Stimulated activated CD4-positive, alpha-beta T cell treated with anti-CD3 and anti-CD28 coated beads, Interleukin-15, amount 100 ng/mL, for 1 hour (primary cell): ENCODE measurements at places on chromosomes 7 and 10.

GRCh38 chr7:134874407-134874806, 95.0 kb downstream of the CALD1 start:
- DNase-seq = no peak

- no peak for DNase-seq
Observed at GRCh38 chr10:27822301-27822700, 76.7 kb upstream of the MKX start.

DNA sequence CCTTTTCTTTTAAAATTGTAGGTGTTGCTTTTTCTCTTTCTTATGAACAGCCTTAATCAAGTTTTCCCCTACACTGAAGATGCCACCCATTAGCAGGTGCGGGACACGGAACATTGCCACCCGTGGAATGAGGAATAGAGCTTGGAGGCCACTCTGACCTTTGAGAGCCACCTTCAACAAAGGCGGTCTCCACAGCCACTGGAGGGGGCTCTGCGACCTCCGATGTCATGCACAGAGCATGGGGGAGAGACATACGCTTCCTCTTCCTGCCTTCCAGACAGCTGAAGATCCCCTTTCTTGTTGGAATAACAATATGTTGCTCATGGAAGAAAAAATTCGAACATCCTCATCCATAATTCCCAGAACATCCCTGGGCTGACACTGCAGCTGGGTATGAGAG, 39.1 kb downstream of the ADARB2 start:
- DNase-seq = no peak

GRCh38 chr7:83210479-83210878, 47.8 kb upstream of the PCLO start:
- no peak for DNase-seq

DNA sequence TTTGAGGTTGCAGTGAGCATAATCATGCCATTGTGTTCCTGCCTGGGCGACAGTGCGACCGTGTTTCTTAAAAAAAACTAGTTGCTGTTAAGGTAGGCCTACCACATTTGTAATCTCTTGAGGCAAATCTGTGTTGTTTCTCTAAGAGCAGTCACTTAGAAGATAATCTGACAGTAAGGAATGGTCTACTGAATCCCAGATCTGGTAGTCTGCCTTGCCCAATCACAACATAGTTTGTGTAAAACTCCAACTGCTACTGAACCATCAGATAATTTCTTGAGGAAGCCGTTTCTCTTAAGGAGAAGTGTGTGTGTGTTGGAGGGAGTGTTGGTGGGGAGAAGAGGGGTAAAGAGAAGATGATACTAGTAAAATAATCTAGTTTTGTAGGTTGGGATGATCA, 5.0 kb downstream of the NRF1 start:
- no peak for DNase-seq

- no peak for DNase-seq
Observed at GRCh38 chr10:125662584-125662983, 20.4 kb downstream of the TEX36 start.

DNA sequence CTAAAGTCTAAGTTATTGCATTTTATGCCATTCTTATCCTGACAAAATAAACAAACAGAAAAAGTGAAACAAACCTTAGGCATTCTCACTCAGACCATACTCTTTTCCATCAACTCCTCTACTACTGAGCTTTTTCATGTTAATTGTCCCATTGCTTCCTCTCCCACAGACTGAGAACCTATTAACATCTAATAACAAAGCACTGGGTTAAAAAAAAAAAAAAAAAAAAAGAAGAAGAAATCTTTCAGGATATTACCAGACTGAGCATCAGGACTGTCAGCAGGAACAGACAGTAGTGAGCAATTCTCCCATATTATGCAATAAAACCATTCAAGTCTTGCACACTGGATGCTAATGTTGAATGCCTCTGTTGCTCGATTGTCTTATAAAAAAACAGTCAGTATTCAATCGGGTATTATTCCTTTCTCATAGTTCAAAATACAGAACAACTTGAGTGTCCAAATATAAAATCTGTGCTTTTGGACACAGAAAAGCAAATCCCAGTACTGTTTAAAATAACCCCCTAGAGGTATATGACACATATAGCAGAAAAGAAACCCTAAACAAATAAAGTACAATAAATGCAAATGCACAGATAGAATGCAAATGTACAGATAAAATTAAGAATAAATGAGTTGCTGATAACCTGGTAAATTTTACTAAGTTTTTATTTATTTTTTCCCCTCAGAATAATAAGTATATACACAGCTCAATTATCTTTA, 531.3 kb upstream of the LRRTM3 start:
- no peak for DNase-seq

- DNase-seq = no peak
Observed at GRCh38 chr7:90173127-90173844, 19.0 kb downstream of the STEAP1 start.

DNA sequence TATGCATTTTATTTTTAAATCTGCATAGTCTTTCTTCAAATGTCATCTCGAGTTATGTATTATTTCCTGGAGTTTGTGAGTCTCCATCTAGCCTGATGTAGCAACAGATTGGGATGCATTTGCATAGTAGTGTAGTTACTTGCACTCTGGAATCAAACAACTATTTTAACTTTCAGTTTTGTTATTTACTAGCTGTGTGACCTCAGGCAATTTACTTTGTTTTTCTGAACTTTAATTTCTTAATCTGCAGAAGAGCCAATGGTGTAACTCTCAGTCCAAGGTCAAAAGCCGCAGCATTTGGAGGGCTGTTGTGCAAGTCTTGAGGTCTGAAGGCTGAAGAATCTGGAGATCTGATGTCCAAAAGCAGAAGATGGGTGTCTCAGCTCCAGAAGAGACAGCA, 175.8 kb upstream of the SORCS1 start:
- no peak for DNase-seq

DNA sequence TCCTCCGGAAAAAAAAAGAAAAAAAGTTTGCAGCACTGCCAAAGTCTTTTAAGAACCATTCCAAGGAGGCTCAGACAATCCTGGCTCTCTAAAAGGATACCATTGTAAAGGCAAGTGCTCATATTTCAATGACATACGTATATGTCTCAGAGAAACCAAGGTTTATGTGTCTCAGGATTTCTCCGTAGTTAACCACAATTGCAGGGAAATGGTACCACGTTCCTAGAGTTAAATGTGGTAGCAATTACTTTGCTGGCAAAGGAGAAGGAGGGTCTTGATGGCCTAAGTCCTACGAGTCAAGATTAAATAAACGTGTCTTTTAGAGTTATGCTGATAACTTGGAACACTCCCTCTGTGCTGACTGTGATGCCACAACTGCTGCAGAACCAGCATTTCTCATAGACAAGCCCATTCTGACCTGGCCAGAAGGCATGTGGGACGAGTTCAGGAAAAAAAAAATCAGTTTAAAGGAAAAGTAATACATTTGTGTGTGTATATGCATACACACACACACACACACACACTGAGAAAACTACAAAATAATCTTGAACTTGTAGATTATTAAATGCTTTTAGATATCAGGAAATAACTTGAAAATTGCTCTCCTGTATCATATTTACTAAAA, 245.9 kb downstream of the FGFR2 start:
- no peak for DNase-seq

DNA sequence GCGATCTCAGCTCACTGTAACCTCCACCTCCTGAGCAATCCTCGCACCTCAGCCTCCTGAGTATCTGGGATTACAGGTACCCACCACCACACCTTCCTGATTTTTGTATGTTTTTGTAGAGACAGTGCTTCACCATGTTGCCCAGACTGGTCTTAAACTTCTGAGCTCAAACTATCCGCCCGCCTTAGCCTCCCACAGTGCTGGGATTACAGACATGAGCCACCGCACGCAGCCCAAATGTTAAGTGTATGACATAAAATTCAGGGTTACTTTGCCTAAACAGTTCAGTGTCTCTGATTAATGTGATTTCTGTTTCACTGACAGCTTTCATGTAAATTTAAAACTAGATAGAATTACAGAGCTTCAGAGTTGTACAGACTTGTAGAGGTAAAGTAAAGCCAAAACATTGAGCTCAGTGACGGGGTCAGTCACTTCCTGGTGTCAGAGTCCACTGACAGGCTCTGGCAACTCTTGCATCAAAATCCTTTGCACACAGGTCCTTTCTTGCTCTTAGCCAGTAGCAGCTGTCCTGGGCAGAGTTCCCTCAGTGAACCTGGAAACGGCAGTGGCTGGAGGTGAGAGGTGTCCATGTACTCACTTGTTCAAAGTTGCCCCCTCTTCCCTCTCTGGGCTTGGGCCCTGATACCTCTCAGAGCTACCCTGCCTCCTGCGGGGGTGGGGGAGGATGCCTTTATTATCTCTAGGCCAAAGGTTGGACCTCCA, 33.7 kb downstream of the MGMT start:
- no peak for DNase-seq

DNA sequence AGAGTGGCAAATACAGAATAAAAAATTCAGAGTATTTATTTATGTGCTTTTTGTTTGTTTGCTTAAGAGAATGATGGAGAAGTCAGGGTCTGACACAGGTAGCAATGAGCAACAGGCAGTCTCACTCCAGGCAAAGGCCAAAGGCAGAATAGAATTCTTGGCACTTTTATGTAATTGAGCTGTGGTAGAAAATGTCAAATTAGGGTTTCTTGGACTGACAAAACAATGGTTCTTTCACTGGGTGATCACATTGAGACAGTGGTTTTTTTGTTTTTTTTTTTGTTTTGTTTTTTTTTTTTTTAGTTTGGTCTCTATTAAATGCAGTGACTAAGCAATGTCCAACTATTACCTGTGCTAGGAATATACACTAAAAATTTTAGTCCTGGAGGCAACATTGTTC, 27.4 kb downstream of the POM121L12 start:
- no peak for DNase-seq

DNA sequence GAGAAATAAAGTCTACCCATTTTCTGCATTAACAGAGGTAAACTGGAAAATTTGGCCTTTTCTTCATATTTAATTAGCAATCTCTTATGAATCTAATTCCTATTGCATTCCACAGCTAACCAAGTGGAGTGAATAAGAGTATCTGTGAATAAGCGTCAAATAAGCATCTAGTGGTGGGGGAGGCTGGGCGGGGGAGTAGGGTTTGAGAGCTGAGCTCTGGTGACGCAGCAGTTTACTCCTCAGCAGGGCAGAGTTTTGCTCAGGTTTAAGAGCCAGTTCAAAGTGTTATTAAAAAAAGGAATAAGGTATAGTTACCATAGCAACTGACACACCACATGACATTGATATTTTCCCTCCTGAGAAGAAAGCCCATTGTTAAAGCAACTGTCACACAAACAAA, 1346.8 kb upstream of the CELF2 start:
- no peak for DNase-seq

- no peak for DNase-seq
Observed at GRCh38 chr10:85666102-85666501, 700.5 kb downstream of the GRID1 start.

- DNase-seq = no peak
Observed at GRCh38 chr7:17679458-17679857, 260.8 kb downstream of the SNX13 start.

DNA sequence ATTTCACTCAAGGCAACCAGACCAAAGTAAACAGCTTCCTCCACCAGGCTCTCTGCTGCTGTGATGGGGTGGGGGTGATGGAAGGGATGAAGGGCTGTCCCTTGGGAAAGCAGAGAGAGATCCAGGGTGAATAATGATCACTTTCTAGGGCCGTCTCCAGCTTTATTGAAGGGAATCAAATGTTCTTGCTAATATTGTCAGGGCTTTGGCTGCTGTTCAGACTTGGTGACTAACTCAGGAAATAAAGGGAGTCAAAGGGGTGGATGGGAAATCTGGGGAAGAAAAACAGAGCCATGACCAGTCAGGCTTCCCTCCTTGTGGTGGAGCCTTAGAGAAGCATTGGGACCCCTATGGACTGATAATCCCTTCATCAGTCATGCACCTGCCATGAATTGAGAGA, 196.2 kb upstream of the AGK start:
- DNase-seq = no peak

GRCh38 chr7:85061456-85061855, 125.4 kb downstream of the SEMA3D start:
- no peak for DNase-seq

- no peak for DNase-seq
Observed at GRCh38 chr10:44413416-44413815, 28.5 kb upstream of the CXCL12 start.

DNA sequence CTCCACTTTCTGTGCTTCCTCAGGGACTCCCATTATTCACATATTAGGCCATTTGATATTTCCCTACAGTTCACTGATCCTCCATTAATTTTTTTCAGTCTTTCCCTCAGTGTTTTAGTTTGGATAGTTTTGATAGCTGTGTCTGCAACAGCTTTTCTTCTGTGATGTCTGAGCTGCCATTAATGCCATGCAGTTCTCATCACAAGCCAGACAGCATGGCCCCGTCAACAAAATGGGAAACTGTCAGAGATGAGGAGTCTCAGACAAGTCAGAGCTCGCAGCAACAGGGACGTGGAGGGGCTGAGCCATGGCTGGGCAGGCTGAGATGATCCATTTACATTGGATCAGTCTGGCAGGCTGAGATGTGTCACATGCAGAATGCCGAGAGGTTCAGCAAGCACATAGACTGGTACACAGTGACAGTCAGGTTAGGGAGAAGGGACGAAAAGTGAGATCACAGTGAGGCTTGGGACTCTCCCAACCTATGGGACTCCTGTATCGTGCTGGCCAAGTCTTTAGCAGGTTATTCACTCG, 65.4 kb downstream of the NPS start:
- DNase-seq = no peak

DNA sequence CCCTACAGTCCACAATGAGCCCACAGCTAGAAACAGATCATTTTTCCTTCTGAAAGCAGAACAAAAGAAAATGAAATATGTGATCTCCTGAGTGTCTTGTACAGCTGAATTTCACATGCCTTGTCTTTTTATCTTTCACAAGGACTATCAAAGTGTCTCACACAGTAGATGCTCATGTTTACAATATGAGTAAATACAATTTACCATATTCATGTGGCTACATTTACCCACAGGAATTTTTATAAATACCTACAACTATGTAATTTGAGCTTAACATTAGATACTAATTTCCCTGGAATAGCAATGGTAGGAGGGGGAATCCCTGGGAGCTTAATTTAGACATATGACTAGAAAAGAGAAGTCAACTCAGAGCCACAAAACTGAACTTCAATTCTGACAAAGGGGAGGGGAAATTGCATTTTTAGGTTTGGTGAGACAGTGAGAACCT, 186.2 kb downstream of the MACC1 start:
- no peak for DNase-seq

- no peak for DNase-seq
Observed at GRCh38 chr7:28958235-28958979, at the start of gene TRIL. TSS of gene TRIL (minus strand) at chr7:28958330. CDS start at chr7:28958046, 284 bp downstream.
